ENCODE measurements at places on chromosomes 7 and 10.

DNA sequence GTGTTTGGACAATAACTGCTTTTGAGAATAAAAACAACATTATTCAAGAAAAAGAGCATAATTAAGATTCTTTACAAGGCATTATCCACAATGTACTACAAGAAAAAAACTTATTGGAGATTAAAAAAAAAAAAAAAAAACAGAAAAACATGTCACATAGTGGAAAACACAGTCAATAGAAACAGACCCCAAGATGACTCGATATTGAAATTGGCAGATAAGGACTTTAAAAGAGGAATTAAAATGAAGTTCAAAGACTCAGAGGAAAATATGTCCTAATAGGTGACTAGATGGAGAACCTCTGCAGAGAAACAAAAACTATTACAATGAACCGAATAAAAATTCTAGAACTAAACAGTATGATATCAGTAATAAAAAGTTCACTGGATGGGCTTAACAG is 248.9 kb downstream of the CALN1 start:
- DNase-seq: no peak
- no peaks in the 10 kb centered on the region for H3K27me3 ChIP-seq
- no peak overlapping the region for H3K27ac ChIP-seq
- H3K4me3 ChIP-seq: no peak overlapping the region

GRCh38 chr7:5687936-5688630 is 93.4 kb downstream of the RNF216 start:
- peak; percentile 68 for DNase-seq
- peaks cover 20% of the 10 kb centered on the region for H3K4me1 ChIP-seq
- H3K4me3 ChIP-seq: no peak overlapping the region
- H3K27me3 ChIP-seq: no peaks in the 10 kb centered on the region

DNA sequence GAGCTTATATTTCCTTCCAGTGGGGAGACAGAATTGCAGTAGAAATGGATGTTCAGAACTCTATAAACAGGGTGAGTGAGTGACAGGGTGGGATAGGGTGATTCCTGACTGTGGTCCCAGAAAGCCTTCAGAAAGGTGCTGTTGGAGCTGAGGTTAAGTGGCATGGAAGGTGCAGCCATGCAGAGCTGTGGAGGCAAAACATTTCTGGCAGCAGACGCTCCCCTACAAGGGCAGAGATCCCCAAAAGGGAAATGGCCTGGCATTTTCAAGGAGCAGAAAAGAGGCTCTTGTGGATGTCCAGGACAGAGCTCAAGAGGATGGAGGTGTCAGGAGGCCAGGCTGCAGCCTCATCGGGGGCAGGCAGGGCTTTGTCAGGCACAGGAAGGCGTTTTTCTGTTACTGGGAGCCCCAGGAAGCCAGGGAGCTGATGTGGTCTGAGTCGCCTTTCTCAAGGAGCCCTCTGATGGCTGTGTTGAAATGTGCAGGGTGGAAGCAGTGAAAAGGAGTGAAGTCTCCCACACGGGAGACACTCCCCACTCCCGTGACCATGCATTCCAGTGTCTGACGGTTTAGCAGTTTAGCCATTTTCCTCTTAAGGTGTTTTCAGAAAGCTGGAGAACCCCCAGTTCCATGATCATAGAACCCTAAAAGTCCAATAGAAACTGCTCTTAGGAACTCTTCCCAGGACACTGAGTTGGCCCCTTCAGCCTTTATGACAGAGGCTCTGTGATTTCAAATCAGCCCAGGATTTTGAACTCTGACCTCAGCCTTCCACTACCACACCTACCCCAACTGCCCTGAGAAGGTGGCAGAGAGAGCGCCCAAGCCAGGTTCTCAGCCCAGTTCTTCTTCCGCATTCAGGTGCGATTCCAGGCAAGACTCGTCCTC is 96.2 kb downstream of the C10orf105 start:
- H3K27me3 ChIP-seq: peaks cover 13% of the 10 kb centered on the region
- H3K27ac ChIP-seq: no peak overlapping the region
- peaks cover 17% of the 10 kb centered on the region for H3K4me1 ChIP-seq
- DNase-seq: peak; percentile 44
- no peak overlapping the region for H3K4me3 ChIP-seq

GRCh38 chr10:22002591-22003176 is 846 bp downstream of the DNAJC1 start:
- H3K27ac ChIP-seq: no peak overlapping the region
- no peaks in the 10 kb centered on the region for H3K36me3 ChIP-seq
- H3K4me1 ChIP-seq: no peaks in the 10 kb centered on the region

DNA sequence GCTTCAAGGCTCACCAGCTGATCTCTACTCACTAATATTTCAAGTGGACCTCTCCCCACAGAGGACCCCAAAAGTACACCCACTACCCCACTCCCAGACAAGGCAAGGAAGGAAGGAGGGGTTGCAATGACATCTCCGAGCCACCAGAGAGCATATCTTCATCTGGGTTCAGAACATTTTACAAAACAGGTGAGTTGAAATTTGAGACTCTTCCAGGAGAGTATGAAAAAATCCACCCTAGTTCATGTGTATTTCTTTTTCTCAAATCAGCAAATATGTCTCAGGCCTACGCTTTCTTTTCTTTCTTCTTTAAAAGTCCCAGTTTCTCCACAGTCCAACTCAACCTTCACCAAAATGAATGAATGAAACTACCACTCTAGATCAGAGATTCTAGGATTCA is 61.9 kb downstream of the SGMS1 start:
- H3K4me1 ChIP-seq: no peaks in the 10 kb centered on the region
- no peaks in the 10 kb centered on the region for H3K36me3 ChIP-seq
- H3K27me3 ChIP-seq: no peaks in the 10 kb centered on the region

All from mesenchymal stem cell (in vitro differentiated cells and primary cell).